ENCODE measurements at places on chromosomes 2 and 18. TPM values are rescaled to one million over a fixed set of nuclear protein-coding genes. Genes with fewer than 3 reads are reported as not detected.
A peak's percentile ranks its signal among the peaks of the same experiment; 100 is the strongest.

PPP1R1C gene
- not detected for total RNA-seq

RAB6C gene
- 0.79 TPM for total RNA-seq

FHL2 gene
- total RNA-seq = 18.0 TPM

GCG gene
- total RNA-seq = not detected

MROH2A gene
- not detected for total RNA-seq

BOLL gene
- total RNA-seq = not detected

KCNE4 gene
- total RNA-seq = 25.0 TPM

DSG1 gene
- not detected for total RNA-seq

TRABD2A gene
- total RNA-seq = 11.0 TPM

PJVK gene
- 2.1 TPM for total RNA-seq

STK25 gene
- 167 TPM for total RNA-seq

ZBTB7C gene
- total RNA-seq = 39.6 TPM

CHAC2 gene
- 9.5 TPM for total RNA-seq

VIL1 gene
- total RNA-seq = 0.17 TPM

GRCh38 chr18:29185801-29186200 lies 1008.9 kb upstream of the CDH2 start:
- DNase-seq = no peak

DNA sequence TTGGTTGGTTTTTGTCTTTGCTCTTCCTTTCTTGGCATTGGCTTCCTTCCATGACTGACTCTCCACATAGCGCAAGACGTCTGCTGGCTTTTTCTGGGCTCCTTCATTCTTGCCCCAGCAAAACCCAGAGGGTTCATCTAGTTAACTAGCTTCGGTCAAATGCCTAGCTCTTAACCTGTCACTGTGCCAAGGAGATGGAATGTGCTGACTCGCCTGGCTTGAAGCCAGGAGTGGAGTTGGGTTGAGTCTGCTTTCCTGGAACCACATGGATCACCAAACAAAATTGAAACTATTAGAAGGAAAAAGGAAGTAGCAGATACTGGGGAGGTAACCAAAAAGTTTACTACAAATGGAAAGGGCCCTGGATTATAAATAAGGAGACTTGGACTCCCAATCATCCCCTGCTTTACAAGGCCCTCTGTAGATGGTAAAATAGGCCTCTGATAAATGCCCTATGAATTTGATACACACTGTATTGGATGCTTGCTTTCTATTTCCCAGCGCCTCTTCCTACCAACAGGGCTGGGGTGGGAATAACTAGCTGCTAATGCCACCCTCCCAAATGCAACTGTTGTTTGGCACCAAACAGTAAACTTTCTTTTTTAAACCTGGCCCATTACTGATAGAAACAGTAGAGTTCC lies 11.3 kb downstream of the MALT1 start:
- DNase-seq = no peak

- no peak for DNase-seq
These were observed 731.4 kb upstream of the HS6ST1 start for GRCh38 chr2:129050101-129050500.

DNA sequence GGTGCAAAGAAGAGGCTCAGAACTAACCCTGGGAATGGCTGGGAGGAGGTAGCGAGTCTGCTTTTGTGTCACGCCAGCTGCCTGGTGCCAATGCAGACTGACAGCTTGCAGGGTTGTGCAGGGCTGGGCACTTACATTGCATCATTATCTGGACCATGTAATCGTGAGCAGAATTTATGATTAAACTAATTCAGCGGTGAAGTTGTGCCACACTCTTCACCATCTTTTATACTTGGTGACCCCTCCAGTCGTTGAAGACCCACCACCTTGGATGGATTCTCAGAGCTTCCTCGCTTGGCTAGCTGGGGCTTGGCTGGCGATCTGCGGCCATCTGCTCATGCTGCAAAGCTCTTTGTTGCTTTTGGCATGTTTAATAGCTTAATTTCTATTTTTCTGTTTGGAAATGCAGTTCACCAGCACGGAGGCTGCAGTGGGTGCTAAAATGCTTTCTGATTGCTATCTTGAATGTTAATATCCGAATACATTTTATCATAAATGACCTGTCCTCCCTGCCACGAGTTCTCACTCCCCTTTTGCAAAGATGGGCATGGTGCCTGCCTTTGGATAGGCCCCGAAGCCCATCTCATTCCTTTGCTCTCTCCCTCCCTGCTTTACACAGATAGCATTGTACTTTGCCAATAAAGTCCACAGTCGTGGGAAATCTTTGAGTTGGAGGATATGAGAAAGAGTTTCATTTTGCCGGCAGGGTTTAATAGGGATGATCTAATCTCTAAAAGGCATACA lies 188.2 kb downstream of the PRKCE start:
- DNase-seq = no peak

DNA sequence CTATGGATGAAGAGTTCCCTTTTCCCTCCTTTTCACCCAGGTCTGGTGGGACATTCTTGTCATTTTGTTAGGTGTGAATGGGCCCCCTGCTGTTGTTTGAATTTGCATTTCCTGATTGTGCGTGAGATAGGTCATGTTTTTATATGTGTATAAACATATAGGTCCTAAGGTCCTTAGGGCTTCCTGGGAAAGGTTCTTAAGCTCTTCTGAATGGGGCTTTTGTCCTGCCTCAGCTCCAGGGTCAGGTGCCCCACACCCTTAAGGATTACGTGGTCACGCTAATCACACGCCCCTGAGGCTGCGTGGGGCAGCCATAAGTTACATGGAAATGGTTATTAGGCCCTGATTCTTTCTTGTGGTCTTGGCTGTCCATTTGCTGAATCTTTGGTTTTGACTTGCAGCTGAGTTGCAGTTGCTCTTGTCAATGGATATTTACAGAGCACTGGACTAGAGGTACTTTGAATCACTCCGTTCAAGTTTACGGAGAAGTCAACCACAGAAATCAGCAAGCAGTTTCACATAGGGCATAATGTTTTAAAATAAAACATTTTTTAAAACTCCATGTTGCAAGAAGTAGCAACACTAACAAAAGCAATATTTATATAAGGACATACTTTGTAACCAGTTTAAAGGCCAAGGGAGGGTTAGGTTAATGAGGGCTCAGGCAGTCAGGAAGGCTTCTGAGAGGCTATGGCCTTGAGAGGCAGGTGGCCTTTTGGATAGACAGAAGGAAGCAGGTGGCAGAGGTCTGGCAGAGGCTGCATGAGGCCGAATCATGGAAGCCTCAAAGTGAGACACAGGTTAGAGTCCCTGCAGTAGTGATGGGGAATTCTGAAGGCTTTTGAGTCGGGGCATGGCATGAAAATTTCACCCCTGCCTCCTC lies 24.2 kb downstream of the LIPG start:
- DNase-seq = no peak

- DNase-seq = no peak
These were observed 81.9 kb upstream of the UXS1 start for GRCh38 chr2:106275971-106276370.

- no peak for DNase-seq
These were observed 36.4 kb upstream of the GAREM2 start for GRCh38 chr2:26136451-26136850.

GRCh38 chr2:168977608-168978007 lies 53.5 kb downstream of the ABCB11 start:
- DNase-seq = no peak

GRCh38 chr2:26536371-26537068 lies 58.6 kb upstream of the OTOF start:
- peak; percentile 66 for DNase-seq

- DNase-seq = peak; percentile 87
These were observed 680 bp upstream of the LBH start for GRCh38 chr2:30230497-30231211.

DNA sequence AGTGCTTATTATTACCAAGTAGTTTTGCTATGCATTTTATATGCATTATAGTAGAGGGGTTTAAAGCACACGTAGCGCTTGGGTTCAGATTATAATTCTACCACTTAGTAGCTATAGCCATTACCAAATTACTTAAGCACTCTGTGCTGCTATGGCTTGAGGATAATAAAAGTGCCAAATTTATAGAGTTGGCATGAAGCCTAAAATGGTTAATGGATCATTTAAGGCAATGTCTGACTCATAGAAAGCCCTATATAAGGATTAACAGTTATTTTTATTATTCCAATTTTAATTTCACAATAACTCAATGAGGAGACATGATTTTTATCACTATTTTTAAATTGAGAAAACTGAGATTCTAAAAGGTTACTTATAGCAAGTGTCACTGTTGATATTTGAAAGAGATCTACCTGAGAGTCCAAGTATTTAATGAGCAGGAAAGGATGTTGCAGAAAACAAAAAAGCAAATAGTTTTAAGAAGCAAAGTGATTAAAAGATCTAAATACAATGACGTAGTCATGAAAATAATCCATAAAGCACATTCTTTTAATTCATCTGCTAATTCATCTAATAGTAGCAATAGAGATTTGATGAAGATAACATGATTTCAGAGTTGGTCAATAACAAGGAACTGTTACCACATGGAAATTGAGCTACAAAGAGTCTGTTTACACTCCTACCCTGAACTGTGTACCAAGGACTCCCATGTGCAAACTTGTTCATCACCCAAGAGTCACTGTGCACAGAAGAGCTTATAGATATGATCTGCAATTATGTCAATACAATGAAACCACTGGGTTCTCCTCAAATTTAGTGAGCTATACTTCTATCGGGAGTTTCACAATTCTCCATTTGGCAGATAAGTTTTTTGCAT lies 78.8 kb upstream of the DTNA start:
- DNase-seq = no peak

DNA sequence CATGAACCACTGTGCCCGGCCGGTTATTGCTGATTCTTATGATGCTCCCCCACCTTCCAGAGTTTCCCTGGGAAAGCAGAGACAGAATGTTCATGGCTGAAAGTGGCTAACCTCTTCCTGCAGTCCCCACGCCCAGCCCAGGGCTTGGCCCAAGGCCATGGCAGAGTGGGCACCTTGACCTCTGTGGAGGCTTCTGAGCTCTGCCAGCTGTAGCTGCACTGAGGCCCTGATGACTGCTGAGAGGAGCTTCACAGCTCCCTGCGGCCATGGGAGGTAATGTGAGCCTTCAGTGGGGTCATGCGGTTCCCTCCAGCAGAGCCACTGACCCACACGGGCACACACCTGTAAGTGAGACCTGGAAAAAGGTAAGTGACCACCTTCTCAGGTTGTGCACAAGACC lies 13.3 kb downstream of the EFHD1 start:
- peak; percentile 86 for DNase-seq

GRCh38 chr2:174177316-174177890 lies 70.9 kb downstream of the OLA1 start:
- DNase-seq = no peak

DNA sequence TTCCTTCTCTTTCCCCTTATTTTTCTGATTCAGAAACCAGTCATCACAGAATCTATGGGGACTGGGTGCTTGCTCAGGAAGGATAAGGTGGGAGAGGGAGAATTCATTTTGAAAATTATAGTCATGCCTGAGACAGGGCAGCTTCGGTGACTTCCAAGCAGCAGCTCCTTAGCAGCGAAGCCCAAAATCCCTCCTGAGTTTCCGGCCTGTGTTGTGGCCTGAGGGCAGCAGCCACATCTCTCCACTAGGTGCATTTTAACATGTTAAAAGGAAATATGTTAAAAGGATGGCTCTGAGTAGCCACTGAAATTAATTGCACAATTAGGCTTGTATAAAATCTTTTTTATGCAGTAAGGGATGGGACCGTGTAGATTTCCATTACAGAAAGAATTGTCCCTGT lies 207.0 kb upstream of the RAB12 start:
- DNase-seq = no peak

DNA sequence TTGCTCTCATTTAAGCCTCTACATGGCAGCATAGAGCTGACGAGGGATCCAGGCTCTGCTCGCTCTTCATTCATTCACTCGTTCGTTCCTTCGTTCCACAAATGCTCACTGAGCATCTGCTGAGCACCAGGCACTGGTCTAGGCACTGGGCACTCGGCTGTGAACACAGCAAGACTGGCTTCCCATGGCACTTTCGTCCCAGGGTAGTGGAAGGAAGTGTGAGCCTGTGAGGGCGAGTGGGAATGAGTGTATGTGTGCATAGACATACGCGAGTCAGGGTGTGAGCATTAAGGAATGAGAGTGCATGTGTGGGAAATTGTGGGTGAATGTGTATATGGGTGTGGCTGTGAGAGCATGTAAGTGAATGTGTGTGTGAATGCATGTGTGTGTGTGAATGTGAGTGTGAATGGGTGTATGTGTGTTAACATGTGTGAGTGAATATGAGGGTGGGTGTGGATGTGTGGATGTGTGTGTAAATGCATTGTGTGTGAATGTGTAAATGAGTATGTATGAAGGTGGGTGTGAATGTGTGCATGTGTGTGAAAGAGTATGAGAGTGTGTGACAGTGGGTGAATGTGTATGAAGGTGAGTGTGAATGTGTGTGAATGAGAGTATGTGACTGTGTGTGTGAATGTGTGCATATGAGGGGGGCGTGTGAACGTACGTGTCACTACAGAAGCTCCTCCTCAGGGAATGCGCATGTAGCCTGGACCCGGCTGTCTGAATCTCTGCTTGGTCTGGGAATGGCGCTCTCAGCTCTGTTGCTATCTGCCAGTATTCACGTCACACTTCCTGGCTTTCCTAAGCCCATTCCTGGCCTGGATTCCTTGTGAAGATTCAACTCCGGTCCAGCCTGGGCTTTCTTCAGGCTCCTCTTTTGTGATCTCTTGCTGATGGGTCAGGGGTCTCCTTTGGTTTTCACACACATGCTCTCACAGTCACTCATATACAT lies 28.8 kb downstream of the SNORC start:
- no peak for DNase-seq

GRCh38 chr2:19738707-19739106 lies 163.1 kb downstream of the TTC32 start:
- no peak for DNase-seq

- no peak for DNase-seq
These were observed 112.4 kb downstream of the MIB1 start for GRCh38 chr18:21853016-21853415.

GRCh38 chr2:41706286-41706685 lies 341.5 kb upstream of the PKDCC start:
- DNase-seq = no peak

GRCh38 chr2:205405752-205406151 lies 276.5 kb upstream of the NRP2 start:
- no peak for DNase-seq

GRCh38 chr2:38178119-38178518 lies 102.2 kb upstream of the CYP1B1 start:
- DNase-seq = no peak

GRCh38 chr2:129379411-129379810 lies 600.1 kb upstream of the RAB6C start:
- DNase-seq = no peak

GRCh38 chr2:56379066-56379465 lies 195.3 kb downstream of the CCDC85A start:
- no peak for DNase-seq

DNA sequence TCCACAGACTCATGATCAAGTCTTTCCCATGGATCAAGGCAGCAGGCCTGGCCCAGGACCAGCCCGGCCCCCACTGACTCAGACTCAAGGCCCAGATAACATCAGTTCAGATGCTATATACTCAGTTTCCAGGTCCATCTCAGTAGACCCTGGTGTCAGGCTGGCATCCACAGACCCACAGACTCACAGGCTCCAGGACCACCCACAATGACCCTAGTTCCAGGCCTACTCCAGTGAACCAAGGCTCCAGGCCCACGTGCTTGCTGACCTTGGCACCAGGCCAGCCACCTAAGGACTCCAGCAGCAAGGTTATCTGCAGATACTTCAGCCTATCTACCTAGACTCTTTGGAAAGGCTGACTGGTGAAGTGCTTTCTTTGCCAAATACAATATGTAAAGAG lies 51.0 kb downstream of the KCNH7 start:
- DNase-seq = no peak

GRCh38 chr2:33366473-33366872 lies 110.0 kb upstream of the RASGRP3 start:
- DNase-seq = no peak

GRCh38 chr2:19225931-19226330 lies 132.5 kb downstream of the OSR1 start:
- no peak for DNase-seq

GRCh38 chr2:105541189-105542050 lies 142.6 kb upstream of the FHL2 start:
- DNase-seq = no peak

Data from spleen (tissue), 13 donors.